ENCODE measurements at places on chromosomes 3 and 15. TPM values are rescaled to one million over a fixed set of nuclear protein-coding genes. Genes with fewer than 3 reads are reported as not detected.

ESYT3 gene
- 3.5 TPM for total RNA-seq

THPO gene
- total RNA-seq, result 7.1 TPM

CHRNA7 gene
- total RNA-seq, result 5.1 TPM

PXYLP1 gene
- total RNA-seq, result 36.3 TPM

PPP1R14D gene
- total RNA-seq, result 1.5 TPM

PDZRN3 gene
- 31.0 TPM for total RNA-seq

CLDN16 gene
- 0.31 TPM for total RNA-seq

TMED3 gene
- total RNA-seq, result 49.3 TPM
